ENCODE measurements at places on chromosomes 3 and 15.

DNA sequence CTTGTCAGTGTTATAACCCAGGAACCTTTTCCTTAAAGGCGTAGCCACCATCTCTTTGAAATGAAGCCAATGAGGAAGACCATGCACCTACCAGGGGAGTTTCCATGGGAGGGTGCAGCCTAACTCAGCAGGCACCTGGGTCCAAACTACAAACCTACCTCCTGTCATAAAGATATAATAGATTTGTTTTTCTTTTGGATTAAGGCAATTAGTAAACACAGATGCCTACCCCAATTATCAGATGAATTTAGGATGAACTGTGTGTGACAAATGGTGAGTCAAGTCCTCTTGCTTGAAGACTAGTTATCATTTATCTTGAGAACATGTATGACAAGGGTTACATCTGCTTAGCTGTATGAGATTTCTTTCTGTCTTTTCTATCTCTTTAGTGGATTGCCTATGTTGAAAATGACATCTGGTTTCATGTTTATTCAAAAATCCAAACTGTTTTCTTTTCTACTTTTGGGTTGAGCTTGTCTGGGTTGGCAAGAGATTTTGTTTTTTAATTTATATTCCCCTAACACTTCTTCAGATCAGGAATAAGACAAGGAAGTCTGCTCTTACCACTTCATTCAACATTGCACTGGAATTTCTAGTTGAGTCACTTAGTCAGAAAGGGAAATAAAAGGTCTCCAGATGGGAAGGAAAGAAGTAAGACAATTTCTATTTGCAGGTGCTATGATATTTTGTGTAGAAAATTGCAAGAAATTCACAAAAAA is 149.9 kb downstream of the NEK10 start:
- no peak for DNase-seq

DNA sequence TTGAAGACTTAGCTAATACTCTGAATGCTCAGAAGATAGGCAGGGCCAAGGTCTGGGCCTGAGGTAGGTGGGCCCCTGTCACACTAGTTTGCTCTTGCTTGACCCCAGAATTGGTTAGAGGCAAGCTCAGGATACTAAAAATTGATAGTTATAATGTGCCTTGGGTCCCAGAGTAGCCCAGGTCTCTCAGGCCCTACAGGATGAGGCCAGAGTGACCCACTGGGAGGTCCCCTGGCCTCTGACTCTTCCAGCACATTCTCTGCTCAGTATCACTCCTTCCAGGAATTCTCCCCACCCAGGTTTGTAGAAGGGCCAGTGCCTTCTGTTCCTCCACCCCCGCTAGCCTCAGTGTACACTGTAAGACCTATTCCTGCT is 667 bp upstream of the KLHDC8B start:
- DNase-seq = no peak

DNA sequence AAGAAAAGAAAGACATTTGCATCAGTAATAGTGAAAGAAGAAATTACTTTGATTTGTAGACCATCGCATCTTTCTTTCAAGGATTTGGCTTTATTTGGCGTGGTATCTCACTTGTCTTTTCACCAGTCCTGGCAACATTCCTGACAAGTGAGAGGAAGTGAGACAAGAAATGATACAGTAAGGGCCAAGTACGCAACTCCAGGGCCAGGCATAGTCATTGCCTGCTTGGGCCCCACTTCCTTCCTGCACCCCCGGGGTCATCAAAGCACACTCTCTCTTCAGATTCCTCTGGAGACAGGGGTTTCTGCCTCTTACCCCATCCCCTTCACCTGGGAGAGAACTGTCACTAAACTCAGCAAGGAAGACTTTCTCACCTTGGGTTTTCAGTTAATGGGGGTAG is 55.1 kb downstream of the CD47 start:
- DNase-seq = no peak

DNA sequence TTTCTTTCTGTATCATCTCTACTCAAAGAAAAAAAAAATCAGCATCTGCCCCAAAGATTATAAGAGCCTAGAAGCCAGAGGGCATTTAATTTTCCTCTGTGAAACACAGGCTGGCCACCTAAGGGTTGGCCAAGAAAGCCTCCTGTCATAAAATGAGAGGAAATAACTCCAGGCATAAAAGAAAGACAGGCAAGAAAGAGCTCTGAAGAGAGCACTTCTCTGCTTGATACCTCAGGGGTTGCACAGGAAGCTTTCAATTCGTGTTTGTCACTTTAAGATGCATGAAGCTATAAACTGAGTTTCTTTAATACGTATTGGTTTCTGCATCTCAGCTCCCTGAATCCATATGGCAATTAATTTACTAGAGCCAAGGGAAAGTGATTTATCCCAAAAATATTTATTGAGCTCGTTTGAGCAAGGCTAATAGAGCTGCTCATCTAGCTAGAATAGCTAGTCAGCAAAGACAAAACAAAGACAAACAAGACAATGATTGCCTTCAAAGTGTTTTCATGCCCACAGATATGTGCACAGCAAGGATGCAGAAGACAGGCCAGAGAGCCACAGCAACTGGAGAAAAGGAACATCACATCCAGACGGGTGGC is 35.5 kb downstream of the ATP8B4 start:
- DNase-seq = no peak

GRCh38 chr3:120170223-120170622 is 76.0 kb upstream of the GSK3B start:
- no peak for DNase-seq

GRCh38 chr15:67968966-67969365 is 85.1 kb upstream of the PIAS1 start:
- no peak for DNase-seq

GRCh38 chr3:138974462-138974861 is 27.4 kb downstream of the FOXL2NB start:
- no peak for DNase-seq

DNA sequence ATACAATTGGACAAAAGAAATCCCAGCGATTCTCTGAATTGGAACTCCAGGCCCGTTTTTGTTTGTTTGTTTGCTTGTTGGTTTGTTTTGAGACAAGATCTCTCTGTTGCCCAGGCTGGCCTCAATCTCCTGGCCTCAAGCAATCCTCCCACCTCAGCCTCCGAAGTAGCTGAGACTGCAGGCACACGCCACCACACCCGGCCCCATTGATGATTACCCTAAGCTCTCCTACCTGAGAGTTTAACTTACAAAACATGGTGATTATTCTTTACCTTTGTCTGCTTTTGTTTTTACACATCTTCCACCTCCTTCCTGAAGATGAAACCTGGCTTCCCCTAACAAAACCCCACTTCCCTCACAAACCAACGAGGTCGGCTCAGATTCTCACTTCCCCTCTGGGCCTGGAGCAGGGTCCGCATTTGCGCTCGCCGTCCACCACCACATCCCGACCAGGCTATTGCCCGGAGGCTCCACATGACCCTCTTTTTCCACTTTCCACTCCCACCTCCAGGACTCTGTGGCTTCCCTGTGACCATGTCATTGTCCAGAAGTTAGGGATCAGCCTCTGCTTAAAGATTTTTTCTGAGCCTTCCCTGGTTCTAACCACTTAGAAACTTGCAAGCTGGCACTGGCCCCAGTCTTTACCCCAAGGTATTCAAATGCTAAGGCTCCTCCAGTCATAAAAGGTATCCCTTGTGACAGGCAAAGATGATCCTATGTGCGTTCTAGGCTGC is 14.8 kb downstream of the KLHL6 start:
- no peak for DNase-seq

GRCh38 chr3:136805795-136806194 is 13.1 kb upstream of the SLC35G2 start:
- DNase-seq = no peak

DNA sequence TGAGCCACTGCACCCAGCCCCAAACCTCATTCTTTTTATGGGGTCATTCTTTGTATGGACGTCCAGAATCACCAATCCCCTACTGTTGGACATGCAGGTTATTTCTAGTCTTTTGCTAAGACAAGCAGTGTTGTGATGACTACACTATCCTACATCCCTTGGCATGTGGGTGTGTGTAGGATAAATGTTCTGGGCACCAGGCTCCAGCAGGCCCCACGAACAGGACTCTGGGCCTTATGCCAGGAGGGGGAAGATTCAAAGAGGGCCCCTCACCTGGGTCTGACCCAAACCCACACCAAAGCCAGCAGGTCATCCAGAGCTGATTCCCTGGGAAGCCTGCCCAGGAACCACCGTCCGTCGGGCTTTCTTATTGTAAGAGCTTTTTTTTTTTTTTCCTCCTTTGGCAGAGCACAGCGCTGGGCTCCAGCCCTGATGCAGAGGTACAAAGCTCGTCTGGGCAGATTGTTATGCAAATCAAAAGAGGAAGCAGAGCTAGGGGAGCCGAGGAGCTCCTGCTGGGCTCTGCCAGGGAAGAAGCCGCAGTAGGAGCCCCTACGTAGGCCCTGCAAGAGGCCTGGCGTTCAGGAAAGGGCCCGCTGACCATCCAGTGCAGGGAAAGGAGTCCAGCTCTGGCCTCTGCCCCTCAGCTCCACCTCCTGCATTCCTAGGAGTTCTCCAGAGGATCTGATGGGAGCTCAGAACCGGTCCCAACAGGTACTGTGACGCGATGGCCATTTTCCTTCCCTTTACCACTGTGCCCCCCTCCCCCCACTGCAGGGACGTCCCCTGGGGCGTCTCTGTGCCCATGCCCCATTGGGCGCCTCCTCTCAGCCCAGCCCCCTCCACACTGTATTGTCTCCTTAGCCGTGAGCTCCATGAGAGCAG is 29.0 kb upstream of the FURIN start:
- peak; percentile 77 for DNase-seq

- DNase-seq = no peak
Measured at GRCh38 chr3:98343647-98344507, 9.8 kb upstream of the OR5K4 start.

DNA sequence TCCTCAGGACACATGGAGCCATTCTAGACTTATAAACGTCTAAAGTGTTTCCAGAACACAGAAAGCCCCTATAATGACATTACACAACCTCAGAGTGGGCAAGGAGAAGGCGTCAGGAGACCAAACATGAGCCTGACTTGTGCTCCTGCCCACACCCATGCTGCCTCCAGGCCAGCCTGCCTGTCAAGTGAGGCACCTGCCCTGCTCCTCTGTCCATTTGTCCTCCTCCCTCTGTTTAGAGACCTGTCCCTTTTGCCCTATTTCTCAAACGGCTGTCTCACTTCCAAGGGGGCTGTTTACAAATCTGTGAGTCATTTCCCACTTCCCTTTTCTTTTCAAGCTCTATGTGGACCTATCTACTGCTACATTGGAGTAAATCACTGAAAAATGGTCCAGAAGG is 21.0 kb downstream of the ZDHHC3 start:
- DNase-seq = peak; percentile 29

DNA sequence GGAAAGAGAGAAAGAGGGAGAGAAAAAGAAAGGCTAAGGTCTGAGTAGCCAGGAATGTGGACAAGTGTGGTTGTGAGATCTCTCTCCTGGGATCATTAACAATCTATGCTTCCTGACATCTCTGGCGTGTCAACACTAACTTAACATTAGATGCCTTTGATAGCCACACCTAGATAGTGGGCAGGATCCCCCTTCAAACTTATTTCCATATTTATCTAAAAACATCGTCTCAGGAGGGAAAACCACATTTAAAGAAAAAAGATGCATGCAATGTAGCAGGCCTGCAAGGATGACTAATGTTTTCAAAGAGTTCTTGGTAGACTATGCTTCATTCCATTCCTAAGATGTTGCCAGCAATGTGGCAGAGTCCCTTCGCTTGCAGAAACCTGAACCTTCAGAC is 80.9 kb downstream of the MLH1 start:
- no peak for DNase-seq

DNA sequence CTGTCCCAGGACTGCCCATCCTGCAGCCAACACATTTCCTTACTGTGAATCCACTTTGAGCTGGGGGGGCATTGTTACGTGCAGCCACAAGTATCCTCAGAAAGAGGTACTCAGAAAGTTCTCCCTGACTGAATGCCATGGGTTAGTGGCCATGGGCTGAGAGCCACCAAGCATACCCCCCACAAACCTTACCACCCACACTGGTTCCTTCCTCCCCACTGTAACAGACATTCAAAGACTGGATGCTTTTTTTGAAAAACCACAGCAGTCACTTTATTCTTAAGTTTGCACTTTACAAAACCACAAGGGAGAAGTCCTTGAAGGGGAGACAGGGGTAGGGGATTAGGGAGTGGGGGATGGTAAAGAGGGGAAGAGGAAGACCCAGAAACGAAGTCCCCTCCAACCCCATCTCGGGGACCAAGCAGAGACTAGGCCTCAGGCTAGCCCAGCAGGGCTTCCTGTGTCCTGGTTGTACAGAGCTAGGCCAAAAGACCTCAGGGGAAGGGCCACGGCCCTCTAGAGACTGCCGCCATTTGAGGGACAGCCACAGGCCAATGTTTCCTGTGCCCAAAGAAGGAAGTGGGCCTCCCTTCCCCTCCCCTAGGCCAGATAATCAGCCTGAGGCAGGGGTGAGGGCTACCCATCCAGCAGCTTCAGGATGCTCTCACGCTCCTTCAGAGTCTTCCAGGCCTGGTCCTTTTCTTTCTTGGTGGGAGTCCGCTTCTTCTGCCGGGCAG is 10.1 kb upstream of the CAMK1 start:
- no peak for DNase-seq

- DNase-seq = no peak
Measured at GRCh38 chr3:128321418-128321817, 145.3 kb downstream of the DNAJB8 start.

GRCh38 chr3:72344236-72344635 is 504.0 kb downstream of the SHQ1 start:
- DNase-seq = no peak

GRCh38 chr15:73436613-73437012 is 6.4 kb upstream of the REC114 start:
- DNase-seq = no peak

- DNase-seq = no peak
Measured at GRCh38 chr3:67302489-67302888, 304.4 kb downstream of the KBTBD8 start.

GRCh38 chr3:171649267-171649666 is 161.0 kb downstream of the PLD1 start:
- DNase-seq = no peak

DNA sequence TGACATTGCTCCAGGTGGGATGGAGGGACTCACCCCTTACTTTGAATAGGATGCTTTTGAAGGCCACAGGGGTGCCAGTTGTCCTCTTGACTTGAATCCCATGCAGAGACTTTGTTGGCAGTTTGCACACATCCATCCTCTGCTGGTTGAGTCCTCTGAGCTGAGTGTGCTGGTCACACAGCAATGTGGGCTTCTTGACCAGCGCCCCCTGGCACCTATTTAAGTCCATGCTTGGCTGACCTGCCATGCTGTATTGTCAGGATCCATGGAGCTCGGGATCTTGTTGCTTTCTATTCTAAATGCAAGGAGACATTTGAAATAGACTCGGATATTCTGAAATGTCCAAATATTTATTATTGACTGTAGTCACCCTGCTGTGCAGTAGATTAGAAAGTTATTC is 19.8 kb downstream of the RAB7A start:
- DNase-seq = no peak

DNA sequence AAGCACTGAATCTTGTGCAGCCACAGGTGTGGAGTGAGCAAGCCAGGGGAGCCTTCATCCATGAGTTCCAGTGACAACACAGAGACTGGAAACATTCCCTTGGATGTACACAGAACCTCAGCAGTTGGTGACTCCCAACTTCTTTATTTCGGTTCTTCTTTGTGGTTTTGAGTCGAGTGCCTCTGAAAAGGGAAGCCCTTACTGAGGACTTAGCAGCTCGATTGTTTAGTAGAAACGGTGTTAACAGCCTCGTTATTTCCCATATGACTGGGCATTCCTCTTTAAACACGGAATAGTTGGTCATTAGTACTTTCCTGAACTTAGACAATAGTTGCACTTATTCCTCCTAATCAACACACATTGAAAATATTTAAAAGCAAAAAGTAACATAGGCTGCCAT is 7.7 kb downstream of the SLCO3A1 start:
- DNase-seq = no peak
